ENCODE measurements at places on chromosomes 2 and 18. TPM values are rescaled to one million over a fixed set of nuclear protein-coding genes. Genes with fewer than 3 reads are reported as not detected.

The UPP2 gene
- total RNA-seq = not detected

The FKBP7 gene
- 14.2 TPM for total RNA-seq

The RAPH1 gene
- 5.3 TPM for total RNA-seq

The KLF11 gene
- 4.5 TPM for total RNA-seq

The ERBB4 gene
- total RNA-seq = not detected

The ELOA2 gene
- total RNA-seq = not detected

The KCNG3 gene
- total RNA-seq = 0.90 TPM

The EVX2 gene
- not detected for total RNA-seq

The BUB1 gene
- 46.1 TPM for total RNA-seq

The REG3G gene
- not detected for total RNA-seq

The NT5C1B gene
- total RNA-seq = not detected

The ALPI gene
- not detected for total RNA-seq

The PJVK gene
- total RNA-seq = 1.7 TPM

The EXOC6B gene
- total RNA-seq = 8.4 TPM

The MREG gene
- total RNA-seq = 4.8 TPM

The IL1RL1 gene
- 1.3 TPM for total RNA-seq

The PDIA6 gene
- total RNA-seq = 391 TPM

The HOXD3 gene
- 0.27 TPM for total RNA-seq

The ATP6V1C2 gene
- 1.2 TPM for total RNA-seq

The TRIM43 gene
- not detected for total RNA-seq

The INPP5D gene
- 0.49 TPM for total RNA-seq

The ZRANB3 gene
- 6.0 TPM for total RNA-seq
